ENCODE measurements at places on chromosomes 1 and 21. TPM values are rescaled to one million over a fixed set of nuclear protein-coding genes. Genes with fewer than 3 reads are reported as not detected.
A peak's percentile ranks its signal among the peaks of the same experiment; 100 is the strongest.

GRCh38 chr1:228420968-228421826 lies 4.5 kb upstream of the TRIM17 start:
- no peaks in the 10 kb centered on the region for H3K4me1 ChIP-seq
- H3K27me3 ChIP-seq, result peaks cover 2% of the 10 kb centered on the region
- no peak overlapping the region for H3K4me3 ChIP-seq

The KMO gene
- total RNA-seq, result not detected

The PRR9 gene
- total RNA-seq, result not detected

GRCh38 chr1:43610339-43610738 lies 39.6 kb upstream of the KDM4A start:
- H3K4me3 ChIP-seq, result no peak overlapping the region
- no peak overlapping the region for H3K27ac ChIP-seq
- H3K27me3 ChIP-seq, result no peaks in the 10 kb centered on the region

The RAB7B gene
- total RNA-seq, result not detected

DNA sequence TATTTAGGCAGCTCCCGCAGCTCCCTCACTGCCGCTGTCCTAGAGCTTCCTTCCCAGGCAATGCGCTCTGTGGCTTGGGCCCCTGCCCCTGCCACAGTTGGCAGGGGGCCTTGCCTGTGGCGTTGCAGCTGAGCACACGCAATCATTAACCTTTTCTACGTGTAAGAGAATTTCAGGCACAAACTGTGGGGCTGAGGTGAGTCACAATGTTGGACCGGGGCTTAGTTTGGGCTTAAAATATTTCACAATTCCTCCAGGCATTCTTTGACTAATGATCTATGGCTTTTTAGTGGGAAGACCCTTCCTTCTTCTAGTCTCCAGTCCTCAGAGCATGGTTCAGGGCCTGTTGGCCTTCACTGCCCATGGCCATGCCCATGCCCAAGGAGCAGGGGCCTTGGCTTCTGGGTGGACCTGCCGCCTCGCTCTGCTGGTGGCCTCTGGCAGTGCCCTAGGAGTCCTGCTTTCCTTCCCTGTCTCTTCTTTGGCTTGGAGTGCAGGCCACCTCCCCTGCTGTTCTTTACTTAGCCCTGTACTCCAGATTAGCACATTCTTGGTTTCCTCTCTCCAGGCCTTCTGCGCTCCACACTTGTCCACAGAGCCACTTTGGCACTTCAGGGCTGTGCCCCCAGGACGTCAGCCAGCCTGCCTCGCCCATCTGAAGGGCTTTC lies 39.2 kb downstream of the MAPKAPK2 start:
- H3K27me3 ChIP-seq, result no peaks in the 10 kb centered on the region
- H3K4me1 ChIP-seq, result peaks cover 6% of the 10 kb centered on the region
- no peaks in the 10 kb centered on the region for H3K36me3 ChIP-seq
- H3K4me3 ChIP-seq, result no peak overlapping the region

The FGR gene
- total RNA-seq, result 0.36 TPM

The LCE1A gene
- not detected for total RNA-seq

The DOP1B gene
- total RNA-seq, result 9.9 TPM

DNA sequence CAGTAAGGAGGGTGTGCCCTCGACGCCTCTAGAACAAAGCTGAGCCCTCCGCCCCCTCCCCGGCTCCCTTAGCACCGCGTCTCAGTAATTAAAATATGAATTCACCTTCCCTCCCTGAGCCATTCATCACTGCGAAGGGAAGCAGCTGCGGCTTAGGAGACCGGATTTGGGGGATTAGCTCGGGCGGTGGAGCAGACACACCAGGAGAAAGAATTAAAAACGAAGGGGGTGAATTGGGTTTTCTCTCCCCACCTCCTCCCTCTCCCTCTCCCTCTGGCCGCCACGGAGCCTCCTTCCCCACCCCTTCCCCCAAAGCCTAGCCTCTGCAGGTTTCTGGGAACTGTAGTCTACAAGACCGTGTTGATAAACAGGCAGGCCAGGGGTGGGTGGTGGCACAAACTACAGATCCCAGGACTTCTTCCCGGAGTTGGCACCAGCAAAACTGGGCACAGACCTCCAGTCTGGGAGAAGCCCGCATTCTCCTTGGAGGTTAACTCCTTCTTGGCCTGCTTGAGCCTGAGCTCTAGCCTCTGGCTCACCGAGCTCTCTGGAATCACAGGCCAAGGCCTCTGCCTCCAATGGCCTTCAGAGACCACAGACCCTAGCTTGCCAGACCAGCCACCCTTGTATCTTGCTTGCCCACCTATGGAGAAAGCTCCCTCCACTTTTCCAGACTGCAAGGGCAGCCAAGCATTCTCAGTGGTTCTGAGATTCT lies 10.8 kb downstream of the BLACAT1 start:
- peak overlapping the region; percentile 76 for H3K27ac ChIP-seq
- H3K27me3 ChIP-seq, result no peaks in the 10 kb centered on the region
- H3K36me3 ChIP-seq, result no peaks in the 10 kb centered on the region
- H3K4me3 ChIP-seq, result peak overlapping the region; percentile 46
- no peak for DNase-seq

GRCh38 chr1:198467907-198468306 lies 72.6 kb downstream of the ATP6V1G3 start:
- H3K4me1 ChIP-seq, result no peaks in the 10 kb centered on the region
- H3K27ac ChIP-seq, result no peak overlapping the region
- H3K27me3 ChIP-seq, result no peaks in the 10 kb centered on the region
- no peaks in the 10 kb centered on the region for H3K36me3 ChIP-seq

The SPRR2F gene
- total RNA-seq, result 1.0 TPM

DNA sequence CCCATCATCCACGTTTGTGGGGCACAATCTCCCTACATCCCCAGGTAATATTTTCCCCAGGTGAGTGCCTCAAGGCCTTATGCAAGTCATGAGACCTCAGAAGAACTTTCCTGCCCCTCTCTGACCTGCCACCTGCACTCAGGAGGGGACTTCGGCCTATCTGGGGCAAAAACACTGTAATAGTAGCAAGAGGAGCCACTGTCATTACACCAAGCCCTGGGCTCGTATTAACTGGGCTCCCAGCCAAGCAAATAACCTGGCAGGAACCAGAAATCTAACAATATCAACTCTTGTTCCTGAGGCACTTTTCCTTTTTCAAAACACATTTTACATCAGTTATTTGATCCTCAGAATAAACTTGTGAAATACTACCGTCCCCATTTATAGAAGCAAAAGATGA lies 30.9 kb downstream of the LAMB3 start:
- no peak for DNase-seq
- no peak overlapping the region for H3K4me3 ChIP-seq
- H3K36me3 ChIP-seq, result no peaks in the 10 kb centered on the region
- no peaks in the 10 kb centered on the region for H3K27me3 ChIP-seq
- no peak overlapping the region for H3K27ac ChIP-seq

DNA sequence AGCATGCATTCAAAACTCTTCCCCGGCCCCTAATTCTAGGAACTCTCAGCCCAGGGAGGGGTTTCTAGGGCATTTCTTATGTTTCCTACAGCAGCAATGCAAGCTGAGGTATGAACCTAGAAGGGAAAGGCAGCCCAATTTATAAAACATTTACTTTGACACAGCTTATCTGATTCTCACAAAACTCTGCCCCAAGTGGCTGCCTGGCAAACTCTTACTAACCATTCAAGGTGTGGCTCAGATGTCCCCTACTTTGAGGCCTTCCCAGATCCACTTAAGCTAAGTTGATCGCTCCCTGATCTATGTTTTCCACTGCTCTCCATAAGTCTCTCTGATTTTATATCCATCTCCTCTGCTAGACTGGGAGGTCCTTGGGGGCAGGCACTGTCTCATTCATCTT lies 35.4 kb downstream of the AK2 start:
- no peak for DNase-seq
- H3K4me3 ChIP-seq, result no peak overlapping the region
- no peaks in the 10 kb centered on the region for H3K27me3 ChIP-seq
- 0 out of 2 replicates have a peak, but pooled peaks cover 2% of the 10 kb centered on the region for H3K4me1 ChIP-seq
- no peak overlapping the region for H3K27ac ChIP-seq

DNA sequence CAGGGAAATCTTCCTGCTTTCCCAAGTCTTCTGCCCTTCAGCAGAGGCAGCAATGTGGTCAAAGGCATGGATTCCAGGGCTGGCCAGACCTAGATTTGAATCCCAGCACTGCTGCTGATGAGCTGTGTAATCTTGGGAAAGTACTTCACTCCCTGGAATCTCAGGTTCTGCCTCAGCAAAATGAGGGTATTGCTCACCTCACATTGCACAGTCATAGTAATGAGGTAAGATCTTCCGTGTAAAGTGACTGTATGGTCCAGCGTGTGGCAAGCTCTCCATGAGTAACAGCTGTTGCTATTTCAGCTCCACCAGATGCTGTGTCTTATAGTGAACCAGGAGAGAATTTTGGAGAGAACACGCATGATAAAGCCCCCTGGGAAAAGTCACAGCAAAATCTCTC lies 56.1 kb upstream of the F3 start:
- H3K4me1 ChIP-seq, result no peaks in the 10 kb centered on the region
- no peak overlapping the region for H3K4me3 ChIP-seq
- DNase-seq, result peak; percentile 20
- H3K36me3 ChIP-seq, result no peaks in the 10 kb centered on the region
- no peak overlapping the region for H3K27ac ChIP-seq

The SYPL2 gene
- 1.5 TPM for total RNA-seq

The C1QA gene
- total RNA-seq, result not detected

GRCh38 chr21:45818904-45819285 lies 162.7 kb upstream of the COL6A1 start:
- H3K27me3 ChIP-seq, result no peaks in the 10 kb centered on the region
- no peaks in the 10 kb centered on the region for H3K36me3 ChIP-seq
- no peak for DNase-seq
- H3K27ac ChIP-seq, result no peak overlapping the region

The USH2A gene
- 0.04 TPM for total RNA-seq

The GNAT2 gene
- not detected for total RNA-seq

The S100A7 gene
- not detected for total RNA-seq

DNA sequence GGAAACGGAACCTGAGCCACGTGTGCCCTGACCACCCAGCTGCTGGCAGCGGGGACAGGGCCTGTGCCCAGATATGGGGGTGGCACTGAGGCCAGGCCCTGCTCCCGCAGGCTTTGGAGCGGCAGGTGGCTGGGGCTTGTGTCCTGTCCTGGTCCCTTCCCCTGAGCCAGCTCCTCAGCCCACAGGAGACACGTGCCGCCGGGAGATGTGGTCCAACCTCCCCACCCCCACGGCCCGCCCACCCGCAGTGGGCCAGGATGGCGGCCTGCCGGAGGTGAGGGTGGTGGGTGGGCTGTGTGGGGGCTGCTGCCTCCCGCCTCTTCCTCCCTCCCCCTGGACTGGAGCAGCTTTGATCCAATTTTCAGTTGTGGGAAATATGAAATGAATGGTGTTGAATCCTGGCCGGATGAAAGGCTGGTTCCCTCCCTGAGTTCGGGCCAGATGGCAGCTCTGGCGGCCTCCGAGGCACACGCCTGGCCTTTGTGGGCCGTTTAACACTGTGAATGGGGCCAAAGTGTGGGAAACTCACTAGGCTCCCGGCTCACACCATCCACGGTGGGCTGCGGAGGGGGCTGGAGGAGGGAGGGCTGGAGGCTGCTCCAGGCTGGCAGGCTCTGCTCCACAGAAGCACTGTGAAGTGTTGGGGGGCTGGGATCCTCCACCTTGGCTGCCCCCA lies 2.6 kb upstream of the HES5 start:
- H3K27ac ChIP-seq, result no peak overlapping the region
- peaks cover 23% of the 10 kb centered on the region for H3K4me1 ChIP-seq
- DNase-seq, result no peak
- no peaks in the 10 kb centered on the region for H3K36me3 ChIP-seq
- peaks cover 61% of the 10 kb centered on the region for H3K27me3 ChIP-seq

The LCE2A gene
- not detected for total RNA-seq

DNA sequence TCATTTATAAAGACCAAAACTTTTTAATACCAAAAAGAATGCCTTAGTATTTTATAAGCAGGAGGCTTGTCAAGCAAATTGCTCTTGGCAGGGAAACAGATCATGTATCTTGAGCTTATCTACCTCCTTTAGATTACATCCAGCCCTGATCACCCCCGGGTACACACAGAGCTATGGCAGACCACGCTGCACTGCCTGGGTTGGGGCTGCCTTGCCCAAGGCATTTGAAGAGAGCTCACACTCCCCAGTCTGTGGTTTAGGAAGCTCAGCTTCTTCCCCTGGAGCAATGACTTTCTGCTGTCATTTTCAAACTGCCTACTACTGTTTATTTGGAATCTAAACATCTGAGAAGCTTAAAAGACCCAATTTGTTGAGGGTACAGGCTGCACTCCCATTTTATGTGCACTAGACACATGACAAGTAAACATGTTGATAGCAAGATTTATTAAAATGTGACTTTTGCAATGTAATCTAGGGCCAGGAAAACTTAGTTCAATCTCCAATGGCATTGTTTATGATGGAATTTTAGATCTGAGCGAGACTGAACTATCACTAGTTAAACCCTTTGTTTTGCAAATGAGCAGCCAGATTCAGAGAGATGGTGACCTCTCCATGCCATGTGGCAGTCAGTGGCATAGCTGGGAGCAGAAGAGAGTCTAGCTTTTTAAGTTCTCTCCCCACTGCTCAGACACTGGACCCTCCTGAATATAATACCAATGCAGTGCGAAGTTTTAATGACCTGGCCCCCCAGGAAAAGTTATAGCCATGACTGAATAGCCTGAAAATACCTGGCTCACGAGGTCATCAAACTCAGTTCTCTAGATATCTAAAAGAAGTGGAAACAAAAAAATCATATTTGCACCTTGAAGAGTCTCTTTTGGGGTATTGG lies 214.9 kb downstream of the HLX start:
- no peaks in the 10 kb centered on the region for H3K27me3 ChIP-seq
- DNase-seq, result no peak
- no peak overlapping the region for H3K27ac ChIP-seq
- H3K4me3 ChIP-seq, result no peak overlapping the region
- no peaks in the 10 kb centered on the region for H3K4me1 ChIP-seq
- H3K36me3 ChIP-seq, result no peaks in the 10 kb centered on the region

- no peak overlapping the region for H3K4me3 ChIP-seq
- no peaks in the 10 kb centered on the region for H3K36me3 ChIP-seq
- DNase-seq, result no peak
- no peaks in the 10 kb centered on the region for H3K27me3 ChIP-seq
Measured at GRCh38 chr1:198121056-198121826, 35.6 kb upstream of the NEK7 start.

DNA sequence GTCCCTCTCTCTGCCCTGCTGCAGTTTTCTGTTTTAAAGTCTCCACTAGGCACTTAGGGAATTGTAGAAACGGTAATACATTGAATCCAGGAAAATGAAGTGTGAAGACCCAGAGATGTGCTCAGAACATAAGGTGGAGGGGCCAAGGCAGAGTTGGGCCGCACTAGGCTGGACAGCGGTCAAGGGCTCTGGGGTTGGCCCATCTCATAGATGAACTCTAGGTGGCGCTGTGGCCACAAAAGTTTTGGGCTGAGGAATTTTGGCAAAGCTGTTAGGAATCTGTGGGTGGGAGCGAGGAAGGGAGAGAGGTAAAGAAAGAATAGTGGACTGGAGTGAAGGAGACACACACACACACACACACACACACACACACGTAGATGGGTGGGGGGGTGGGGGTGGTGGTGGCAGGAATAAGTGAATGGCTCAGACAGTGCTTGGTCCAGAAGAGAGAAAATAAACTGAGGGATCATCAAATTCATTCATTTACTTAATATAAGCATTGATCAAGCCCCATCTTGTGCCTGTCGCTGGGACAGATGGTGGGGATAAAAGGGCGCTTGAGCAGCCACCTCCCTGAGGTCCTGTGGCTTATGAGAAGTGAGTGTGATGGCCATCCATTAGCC lies 258.5 kb downstream of the TRABD2B start:
- H3K4me3 ChIP-seq, result no peak overlapping the region
- no peaks in the 10 kb centered on the region for H3K36me3 ChIP-seq
- no peak overlapping the region for H3K27ac ChIP-seq
- DNase-seq, result no peak

The NTMT2 gene
- 0.67 TPM for total RNA-seq

GRCh38 chr21:42918291-42918690 lies 7.1 kb downstream of the ERVH48-1 start:
- H3K4me1 ChIP-seq, result no peaks in the 10 kb centered on the region
- no peak overlapping the region for H3K4me3 ChIP-seq
- no peak overlapping the region for H3K27ac ChIP-seq
- H3K36me3 ChIP-seq, result peaks cover 16% of the 10 kb centered on the region

The WASF2 gene
- 78.9 TPM for total RNA-seq

All from H1 (cell line).